ENCODE measurements at places on chromosomes 5 and 9.

GRCh38 chr5:36168737-36169136 lies 16.8 kb downstream of the SKP2 start:
- DNase-seq, result no peak

GRCh38 chr5:3100921-3101551 lies 349.6 kb upstream of the IRX2 start:
- DNase-seq, result no peak

DNA sequence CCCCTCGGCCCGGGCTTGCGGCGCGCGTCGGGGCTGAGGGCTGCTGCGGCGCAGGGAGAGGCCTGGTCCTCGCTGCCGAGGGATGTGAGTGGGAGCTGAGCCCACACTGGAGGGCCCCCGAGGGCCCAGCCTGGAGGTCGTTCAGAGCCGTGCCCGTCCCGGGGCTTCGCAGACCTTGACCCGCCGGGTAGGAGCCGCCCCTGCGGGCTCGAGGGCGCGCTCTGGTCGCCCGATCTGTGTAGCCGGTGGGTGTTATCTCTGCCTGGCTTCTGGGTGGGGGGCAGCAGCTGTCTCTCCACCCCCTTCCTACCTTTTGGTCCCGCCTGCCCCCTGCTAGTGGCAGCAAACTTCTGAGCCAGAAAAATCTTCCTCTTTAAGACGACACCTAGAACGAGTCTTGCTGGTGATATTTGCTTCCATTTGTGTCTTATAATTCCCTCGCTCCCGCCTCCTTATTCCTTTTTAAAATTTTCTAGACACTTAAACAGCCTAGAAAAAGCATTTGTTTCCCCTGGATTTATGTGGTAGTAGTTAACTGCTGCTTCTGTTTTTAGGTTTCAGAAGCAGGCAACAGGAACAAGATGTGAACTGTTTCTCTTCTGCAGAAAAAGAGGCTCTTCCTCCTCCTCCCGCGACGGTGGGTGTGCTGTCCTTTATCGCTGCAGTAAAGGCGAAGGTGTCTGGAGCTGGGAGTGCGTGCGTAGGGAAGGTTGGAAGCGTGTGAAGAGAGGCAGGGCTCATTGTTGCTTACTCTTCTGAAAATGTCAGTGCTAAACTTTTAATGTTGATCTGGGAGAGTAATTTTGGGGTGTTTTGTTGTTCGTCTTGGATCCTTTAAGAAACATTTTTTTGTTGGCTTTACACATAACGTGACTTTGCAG lies 554 bp downstream of the JAK2 start:
- DNase-seq, result no peak

GRCh38 chr9:32728181-32728580 lies 55.2 kb upstream of the TMEM215 start:
- DNase-seq, result no peak

DNA sequence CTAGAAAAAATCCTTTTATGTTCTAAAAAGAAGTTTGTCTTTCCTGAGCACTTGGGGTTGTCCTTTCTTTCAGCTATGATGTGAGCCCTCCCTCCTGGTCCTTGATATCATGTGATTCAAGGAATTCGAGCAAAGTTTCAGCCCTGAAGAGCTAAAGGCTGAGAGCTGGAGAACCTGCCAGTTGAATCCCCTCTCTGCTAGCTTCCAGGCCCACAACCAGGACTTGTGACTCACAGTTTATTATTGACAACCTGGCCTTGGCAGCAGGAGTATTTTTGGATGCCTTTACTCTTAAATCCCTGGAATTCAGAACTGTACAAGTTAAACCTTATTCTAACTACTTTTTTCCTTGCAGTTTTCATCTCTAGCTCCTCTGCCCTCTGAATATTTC lies 182.8 kb downstream of the SPOCK1 start:
- no peak for DNase-seq

- DNase-seq, result peak; percentile 26
These were observed 409.5 kb downstream of the PDE4D start for GRCh38 chr5:59483971-59484472.

DNA sequence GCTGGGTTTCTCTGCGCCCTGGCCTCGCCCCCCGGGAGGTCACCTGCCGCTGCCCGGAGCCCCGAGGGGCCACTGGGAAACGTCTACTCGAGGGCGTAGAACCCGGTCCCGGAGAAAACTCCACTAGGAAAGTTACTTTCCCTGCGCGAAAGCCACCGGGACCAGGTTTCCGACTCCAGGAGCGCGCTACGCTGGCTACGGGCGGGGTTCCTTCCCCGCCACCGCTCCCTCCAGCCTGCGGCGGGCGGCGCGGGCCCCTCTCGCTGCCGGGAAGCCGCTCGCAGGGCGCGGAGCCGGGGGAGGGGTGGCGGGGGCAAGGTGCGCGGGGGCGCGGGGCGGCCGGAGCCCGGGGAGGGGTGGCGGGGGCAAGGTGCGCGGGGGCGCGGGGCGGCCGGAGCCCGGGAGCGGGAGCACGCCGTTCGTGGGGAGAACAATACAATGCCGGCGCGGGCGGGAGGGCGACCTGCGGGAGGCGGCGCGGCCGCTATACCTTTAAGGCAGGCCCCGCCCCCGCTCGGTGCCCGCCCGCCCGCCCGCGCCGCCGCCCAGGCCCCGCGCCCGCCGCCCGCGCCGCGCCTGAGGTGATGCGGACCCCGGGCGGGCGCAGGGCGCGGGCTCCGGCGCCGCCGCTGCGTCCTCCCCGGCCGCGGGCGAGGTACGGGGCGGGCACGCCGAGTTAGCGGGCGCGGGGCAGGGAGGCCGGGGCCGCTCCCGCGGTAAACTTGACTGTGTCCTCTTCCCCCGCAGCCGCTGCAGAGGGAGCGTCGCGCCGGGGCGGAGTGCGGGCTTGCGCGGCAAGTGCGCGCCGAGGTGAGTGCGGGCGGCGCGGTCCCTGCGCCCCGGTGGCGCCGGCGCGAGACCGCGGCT lies 278.1 kb downstream of the AOPEP start:
- DNase-seq, result peak; percentile 87

- peak; percentile 95 for DNase-seq
These were observed at the start of gene P4HA2 for GRCh38 chr5:132227485-132228240. TSS of gene P4HA2 (minus strand) at chr5:132227853. CDS start at chr5:132218626, 9,227 bp downstream.

DNA sequence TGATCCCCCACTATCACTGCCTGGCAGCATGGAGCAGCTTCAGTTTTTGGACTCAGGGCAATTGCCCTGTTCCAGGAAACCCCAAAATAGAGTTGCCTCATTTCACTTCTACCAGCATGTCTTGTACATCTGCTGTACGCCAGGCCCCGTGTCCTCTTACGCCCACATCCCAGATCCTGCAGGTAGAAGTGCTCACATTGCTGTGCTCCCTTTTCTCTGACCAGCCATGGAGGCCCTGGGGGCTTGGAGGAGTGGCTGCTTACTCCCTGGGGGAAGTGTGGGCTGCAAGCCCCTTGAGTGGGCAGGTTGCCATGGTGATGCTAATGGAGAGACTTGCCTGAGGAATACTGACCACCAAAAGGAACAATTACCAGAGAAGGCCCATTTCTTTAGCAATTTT lies 55.6 kb upstream of the KCNIP1 start:
- no peak for DNase-seq

DNA sequence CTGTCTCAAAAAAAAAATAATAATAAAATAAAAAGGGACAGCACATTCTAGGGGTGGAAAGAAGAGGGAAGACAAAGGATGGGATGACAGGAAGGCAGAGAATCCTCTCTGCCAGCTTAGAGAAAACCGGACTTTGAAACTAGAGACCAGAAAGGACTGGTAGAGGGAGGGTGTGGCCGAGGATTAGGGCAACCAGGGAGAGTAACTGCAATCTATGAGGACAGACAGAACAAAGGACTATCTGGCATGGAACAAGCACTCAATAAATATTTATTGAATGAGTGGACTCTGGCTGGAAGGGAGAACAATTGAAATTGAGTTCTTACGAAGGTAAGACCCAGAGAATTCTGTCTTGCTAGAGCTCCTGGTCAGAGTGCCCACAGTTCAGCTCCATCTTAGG lies 2.4 kb downstream of the GBA2 start:
- no peak for DNase-seq

- DNase-seq, result no peak
These were observed 107.6 kb downstream of the FOCAD start for GRCh38 chr9:20791682-20792081.

- DNase-seq, result no peak
These were observed 200.3 kb downstream of the C9orf152 start for GRCh38 chr9:110007477-110008270.

DNA sequence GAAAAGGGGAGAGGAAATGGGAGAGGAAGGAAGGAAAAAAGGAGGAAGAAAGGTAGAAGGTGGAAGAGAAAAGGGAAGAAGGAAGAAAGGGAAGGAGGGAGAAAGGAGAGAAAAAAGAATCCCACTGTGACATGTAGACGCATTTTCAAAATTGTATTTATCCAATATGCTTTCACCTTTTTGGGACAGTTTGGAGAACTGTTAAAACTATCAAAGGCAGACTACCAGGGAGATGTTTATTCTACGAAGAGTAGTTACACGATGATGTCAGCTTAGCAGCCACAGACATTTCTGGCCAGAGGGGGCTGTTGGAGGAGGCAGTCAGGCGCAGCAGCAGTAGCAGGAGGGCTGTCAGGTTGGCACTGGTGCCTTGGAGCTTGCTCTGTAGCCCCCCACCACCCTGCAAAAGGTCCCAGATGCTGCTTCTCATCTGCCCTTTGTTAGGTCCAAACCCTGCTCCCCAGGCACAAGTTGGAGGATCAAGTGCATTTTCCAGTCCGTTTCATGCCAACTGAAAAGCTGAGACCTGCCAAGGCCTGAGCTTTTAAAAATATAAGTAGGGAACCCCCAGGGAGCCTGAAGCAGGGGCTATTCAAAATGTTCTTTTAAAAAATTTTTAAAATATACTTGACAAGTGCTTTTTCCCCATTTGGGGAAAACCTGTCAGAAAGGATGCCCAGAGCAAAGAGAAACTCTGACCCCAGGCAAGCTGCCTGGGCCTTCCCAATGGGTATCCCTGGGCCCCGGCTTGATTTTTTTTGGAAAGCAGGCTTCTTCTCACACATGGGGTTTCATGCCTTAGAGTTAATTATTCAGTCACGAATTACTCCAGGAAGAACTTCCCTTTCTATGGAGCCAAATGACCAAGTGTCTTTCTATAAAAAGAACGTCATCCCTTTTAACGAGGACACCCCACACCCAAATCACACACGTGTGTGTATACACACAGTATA lies 203.3 kb downstream of the SLIT3 start:
- no peak for DNase-seq

- DNase-seq, result no peak
These were observed 12.9 kb downstream of the YTHDC2 start for GRCh38 chr5:113526421-113526820.

- no peak for DNase-seq
These were observed 21.3 kb upstream of the MEGF9 start for GRCh38 chr9:120735415-120736126.

DNA sequence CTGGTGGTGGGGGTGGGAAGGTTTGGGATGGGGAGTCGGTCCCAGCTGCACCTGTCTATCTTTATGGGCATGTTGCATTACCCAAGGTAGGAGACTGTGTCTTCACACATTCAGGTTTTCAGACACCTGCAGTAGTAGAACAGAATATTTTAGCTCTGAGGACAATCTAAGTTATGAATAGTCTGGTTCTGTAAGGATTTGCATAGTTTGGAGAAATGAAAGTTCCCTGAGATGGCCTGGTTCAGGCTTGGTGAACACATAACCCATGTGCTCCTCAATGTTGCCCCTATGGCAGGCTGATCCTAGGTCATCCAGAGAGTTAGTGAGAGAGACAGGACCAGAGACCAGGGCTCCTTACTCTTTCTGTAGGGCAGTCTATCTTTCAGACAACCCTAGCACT lies 20.7 kb downstream of the TNFSF8 start:
- no peak for DNase-seq

DNA sequence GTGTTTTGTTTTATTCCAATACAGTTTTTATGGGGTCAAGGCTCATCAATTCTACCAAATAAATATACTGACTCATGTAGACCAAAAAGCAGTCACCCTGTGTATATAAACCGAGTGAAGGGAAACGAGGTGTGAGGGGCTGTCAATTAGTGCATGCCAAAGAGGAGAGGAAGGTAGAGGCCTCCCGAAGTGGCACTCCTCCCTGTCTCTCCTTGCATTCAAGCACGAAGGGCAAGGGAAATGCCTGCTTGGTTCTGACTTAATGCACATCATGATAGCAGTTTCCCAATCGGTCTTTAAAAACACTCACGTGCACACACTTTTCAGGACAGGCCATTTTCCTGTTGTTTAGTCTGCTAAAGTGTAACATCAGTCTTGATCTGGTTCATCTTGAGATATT lies 125.6 kb upstream of the SLCO6A1 start:
- DNase-seq, result no peak

DNA sequence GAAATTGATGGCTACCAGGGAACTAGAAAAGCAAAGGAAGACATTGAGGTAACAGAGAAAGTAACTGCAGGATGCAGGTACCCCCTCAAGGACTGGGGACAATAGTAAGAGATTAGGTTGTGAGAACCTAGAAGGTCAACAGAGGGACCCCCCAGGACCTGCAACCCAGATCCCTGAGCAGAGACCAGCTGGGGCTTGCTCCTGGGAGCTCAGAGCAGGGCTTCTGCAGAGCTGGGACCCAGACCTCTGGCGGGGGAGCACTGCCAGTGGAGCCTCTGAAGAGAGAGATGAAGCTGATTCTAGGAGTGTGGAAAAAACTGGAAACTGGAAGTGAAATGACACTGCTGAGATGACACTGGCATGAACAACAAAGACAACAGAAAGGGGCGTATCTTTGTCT lies 17.2 kb downstream of the MORN5 start:
- DNase-seq, result no peak

DNA sequence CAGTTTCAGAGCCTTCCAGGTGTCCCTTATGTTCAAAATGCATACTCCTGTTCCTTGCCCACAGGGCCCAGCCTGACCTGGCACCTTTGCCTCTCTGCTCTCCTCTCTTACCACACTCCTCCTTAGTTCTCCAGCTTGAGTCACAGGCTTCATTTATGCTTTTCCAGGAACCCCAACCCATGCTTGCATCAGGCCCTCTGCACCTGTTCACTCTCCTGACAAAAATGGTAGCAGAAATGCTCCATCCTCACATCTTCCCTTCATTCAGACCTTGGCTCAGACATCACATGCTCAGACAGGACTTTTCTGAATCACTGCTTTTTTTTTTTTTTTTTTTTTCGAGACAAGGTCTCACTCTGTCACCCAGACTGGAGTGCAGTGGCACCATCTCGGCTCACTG lies 15.1 kb upstream of the RNF145 start:
- no peak for DNase-seq

GRCh38 chr5:119332208-119332607 lies 23.6 kb upstream of the TNFAIP8 start:
- no peak for DNase-seq
